ENCODE measurements at places on chromosomes 1 and 21.

GRCh38 chr1:174640783-174641182 lies 193.0 kb downstream of the GPR52 start:
- no peak for DNase-seq

- DNase-seq, result no peak
Observed at GRCh38 chr1:40825435-40825788, 36.8 kb downstream of the CITED4 start.

- DNase-seq, result no peak
Observed at GRCh38 chr1:27505420-27505680, 15.4 kb upstream of the WASF2 start.

DNA sequence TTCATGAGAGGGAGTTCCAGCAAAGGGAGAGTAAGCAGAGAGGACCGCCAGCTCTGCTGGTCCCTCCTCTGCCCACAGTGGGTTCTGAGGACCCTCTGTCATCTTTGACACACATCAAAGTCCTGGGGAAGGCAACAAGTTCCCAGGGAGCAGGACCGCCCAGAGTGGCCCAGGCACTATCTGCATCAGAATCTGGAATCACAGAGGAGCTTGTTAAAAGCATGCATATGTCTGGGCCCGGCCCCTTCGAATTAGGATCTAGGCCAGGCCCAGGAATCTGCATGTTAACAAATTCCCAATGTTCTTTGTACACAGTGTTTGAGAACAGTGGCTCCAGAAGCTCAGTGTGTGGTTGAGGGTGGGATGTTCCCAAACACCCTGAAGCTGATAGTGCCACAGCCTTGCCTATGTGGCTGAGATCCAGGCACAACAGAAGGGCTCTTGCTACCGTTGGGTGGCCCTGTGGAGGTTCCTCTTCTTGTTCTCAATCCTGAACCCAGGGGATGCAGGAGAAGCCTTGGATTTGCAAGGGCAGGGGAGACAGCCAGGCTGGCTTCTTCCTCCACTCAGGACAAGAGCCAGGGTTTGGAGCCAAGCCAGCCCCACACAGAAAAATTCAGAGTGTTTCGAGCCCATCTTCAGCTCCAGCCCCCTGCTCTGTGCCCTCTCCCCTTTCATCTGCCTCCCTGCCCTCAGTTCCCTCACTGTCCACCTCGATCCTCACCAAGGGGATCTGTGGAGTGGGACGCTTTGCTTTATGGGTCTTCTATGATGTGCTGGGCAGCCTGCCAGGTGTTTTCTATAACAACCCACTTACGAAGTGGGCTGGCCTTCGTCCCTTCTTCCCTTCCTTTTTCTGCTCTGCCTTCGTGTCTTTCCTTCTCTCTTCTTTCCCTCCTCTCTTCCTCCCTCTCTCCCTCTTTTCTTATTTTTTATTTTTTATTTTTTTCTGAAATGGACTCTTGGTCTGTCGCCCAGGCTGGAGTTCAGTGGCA lies 129.0 kb upstream of the TMPRSS2 start:
- DNase-seq, result no peak

DNA sequence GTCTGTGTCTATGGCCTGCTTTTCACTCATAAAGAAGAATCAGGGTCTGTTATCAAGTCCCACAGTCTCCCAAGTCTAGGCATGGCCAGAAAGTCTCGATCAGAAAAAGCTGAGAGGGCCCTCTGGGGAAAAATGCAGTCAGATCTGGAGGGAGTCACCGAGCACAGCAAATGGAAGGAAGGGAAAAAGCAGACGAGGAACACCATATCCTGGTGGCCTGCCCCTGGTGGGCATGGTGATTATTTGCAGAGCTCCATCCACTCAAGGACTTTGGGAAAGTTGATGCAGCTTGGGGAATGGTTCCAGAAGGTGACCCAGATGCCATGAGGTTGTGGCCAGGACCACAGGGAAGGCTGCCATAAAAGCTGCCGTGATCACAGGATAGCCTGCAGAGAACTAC lies 189.1 kb downstream of the CLIC6 start:
- no peak for DNase-seq

DNA sequence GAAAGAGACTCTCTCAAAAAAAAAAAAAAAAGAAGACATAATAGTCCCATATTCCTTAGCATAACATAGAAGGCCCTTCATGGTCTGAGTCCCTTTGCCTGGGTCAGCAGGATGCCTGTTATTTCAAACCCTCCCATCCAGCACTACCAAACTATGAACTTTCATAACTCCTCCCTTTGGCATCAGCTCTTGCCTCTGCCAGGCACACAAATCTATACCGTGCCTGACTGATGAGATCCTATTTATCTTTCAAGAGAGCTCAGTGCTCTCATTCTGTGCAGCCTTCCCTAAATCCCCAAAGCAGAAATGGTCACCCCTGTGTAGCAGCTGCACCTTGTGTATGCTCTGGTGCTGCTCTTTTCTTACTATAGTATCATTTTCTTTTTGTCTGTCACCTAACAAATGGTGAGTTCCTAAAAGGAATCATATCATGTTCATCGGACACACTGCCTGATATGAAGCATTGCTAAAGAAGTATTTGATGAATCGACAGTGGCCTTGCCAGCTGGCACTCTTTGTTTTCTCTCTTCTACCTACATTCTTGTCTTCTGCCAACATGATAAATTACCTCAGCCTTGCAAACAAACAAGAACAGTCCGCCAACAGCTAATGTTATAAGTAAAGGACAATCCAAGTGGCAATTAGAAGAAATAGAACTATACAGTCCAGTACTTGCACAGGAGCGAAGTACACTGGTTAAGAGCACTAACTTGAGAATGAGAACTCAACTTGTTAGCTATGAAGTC lies 29.9 kb downstream of the FMO4 start:
- no peak for DNase-seq

DNA sequence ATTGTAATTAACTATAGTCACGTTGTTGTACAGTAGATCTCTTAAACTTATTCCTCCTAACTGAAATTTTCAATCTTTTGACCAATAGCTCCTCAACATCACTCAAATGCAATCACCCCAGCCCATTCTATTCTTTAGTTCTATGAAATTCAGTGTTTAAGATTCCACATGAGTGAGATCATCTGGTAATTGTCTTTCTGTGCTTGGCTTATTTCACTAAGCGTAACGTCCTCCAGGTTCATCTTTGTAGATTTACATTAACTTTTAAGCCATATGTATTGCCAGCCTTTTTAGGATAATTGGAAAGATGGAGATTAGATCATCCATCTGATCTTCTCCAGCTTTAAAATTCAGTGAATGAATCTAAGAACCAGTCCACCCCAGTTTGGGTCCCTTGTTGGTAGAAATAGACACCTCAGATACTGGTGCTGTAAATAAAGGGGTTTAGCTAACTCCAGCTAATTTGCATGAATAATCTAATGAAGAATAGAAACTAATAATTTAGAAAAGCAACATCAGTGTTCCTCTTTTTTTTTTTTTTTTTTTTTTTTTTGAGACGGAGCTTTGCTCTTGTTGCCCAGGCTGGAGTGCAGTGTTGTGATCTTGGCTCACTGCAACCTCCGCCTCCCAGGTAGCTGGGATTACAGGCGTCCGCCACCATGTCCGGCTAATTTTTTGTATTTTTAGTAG lies 7.0 kb downstream of the S100A10 start:
- DNase-seq, result no peak

GRCh38 chr1:91997607-91998195 lies 32.1 kb upstream of the EPHX4 start:
- peak; percentile 40 for DNase-seq

GRCh38 chr1:23593042-23593521 lies 33.8 kb upstream of the ID3 start:
- no peak for DNase-seq

DNA sequence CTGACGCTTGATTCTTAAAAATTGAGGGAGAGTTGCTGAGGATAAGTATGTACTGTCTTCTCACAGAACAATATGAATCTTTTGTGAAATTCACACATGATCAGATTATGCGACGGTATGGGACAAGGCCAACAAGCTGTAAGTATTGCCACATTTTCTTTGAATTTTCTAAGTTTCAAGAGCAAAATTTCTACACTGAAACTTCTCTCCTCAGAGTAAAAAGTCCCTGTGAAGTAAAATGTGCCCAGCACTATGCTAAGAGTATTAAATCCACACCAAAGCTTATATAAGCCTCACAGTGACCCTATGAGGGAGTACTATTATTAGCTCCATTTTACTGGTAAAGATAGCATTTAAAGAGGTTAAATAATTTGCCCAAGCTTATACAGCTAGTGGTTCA lies 12.2 kb downstream of the AKIRIN1 start:
- DNase-seq, result no peak

GRCh38 chr1:81702903-81703302 lies 97.8 kb upstream of the ADGRL2 start:
- no peak for DNase-seq

GRCh38 chr1:103911450-103911849 lies 161.8 kb downstream of the AMY1C start:
- DNase-seq, result no peak

- DNase-seq, result no peak
Observed at GRCh38 chr1:188988589-188988988, 1489.1 kb downstream of the BRINP3 start.

GRCh38 chr1:15992582-15993500 lies 11.2 kb upstream of the SRARP start:
- DNase-seq, result no peak

GRCh38 chr1:223417444-223417843 lies 24.2 kb downstream of the CCDC185 start:
- DNase-seq, result no peak

GRCh38 chr1:68377098-68377497 lies 72.7 kb downstream of the RPE65 start:
- DNase-seq, result no peak
